Bronchial epithelial cell (primary cell): ENCODE measurements at places on chromosomes 11 and 22. TPM values are rescaled to one million over a fixed set of nuclear protein-coding genes. Genes with fewer than 3 reads are reported as not detected.
A peak's percentile ranks its signal among the peaks of the same experiment; 100 is the strongest.

GRCh38 chr22:49880281-49880680 lies 26.6 kb downstream of the ZBED4 start:
- DNase-seq, result no peak

DNA sequence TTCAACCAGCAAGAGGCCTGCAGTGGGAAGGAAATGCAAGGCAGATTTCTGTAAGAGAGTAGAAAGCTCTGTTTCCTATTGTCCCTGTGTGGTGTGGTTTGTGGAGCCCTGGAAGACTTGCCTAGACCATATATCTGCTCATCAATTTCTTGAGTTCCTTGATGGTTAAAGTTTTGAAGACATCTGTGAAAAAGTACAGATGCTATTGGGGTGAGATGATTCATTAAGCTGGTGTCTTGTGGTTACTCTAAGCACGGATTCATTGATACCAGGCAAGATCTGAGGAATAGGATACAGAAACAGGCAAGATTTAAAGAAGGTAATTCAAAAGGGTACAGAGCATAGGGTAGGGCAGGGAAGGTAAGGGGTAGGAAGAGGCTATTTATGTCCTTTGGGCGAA lies 275.8 kb upstream of the SESN3 start:
- no peak for DNase-seq

DNA sequence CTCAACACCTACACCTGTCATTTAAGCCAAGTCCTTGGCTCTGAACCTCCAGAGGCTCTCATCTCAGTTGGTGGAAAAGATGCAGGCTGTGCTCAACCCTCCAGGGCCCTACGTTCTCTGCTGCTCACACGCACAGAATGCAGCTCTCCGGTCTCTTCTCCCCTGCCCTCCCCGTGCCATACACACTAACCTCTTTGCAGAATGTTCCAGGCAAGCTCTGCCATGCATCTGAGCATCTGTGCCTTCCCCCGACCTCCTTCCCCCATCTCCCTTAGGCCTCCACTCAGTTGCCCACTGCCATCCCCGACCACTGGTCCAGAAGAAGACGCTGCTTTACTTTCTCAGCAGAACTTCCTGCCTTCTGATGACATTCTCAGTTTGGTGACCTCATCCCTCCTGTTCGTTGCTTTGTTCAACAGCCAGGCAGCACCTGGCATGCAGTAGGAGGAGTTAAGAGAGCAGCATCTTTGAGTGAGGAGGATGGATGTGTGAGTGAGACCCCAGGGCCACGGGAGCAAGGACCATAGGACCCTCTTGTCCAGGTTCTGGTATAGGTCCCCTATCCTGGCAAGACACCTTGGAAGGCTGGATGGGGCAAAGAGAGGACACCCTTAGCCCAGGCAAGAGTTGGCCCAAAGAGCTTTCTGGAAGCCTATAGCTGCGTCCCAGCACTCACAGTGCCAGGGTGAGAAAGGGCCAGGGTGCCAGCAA lies 598.0 kb downstream of the BRD1 start:
- no peak for DNase-seq

The DLG2 gene
- total RNA-seq, result 0.26 and 1.0 TPM in 2 replicates

The RASSF10 gene
- total RNA-seq, result 2.1 and 2.4 TPM in 2 replicates

DNA sequence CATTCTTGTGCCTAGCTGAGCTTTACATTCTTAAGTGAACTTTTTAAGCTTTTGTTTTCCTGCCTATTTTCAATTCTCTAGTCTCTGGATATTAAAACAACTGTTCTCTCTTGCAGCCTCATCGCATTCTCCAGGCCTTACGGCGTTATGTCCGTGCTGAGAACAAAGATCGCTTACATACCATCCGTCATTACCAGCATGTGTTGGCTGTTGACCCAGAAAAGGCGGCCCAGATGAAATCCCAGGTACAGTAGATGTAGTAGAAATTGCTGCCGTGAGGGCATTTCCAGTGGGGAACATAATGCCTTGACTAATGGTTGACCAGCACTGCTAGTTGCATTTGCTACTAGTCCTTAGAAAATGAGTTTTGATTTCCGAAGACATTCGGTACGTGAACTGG lies 29.7 kb upstream of the ST14 start:
- DNase-seq, result no peak

The TOB2 gene
- 6.3 and 11.9 TPM in 2 replicates for total RNA-seq

DNA sequence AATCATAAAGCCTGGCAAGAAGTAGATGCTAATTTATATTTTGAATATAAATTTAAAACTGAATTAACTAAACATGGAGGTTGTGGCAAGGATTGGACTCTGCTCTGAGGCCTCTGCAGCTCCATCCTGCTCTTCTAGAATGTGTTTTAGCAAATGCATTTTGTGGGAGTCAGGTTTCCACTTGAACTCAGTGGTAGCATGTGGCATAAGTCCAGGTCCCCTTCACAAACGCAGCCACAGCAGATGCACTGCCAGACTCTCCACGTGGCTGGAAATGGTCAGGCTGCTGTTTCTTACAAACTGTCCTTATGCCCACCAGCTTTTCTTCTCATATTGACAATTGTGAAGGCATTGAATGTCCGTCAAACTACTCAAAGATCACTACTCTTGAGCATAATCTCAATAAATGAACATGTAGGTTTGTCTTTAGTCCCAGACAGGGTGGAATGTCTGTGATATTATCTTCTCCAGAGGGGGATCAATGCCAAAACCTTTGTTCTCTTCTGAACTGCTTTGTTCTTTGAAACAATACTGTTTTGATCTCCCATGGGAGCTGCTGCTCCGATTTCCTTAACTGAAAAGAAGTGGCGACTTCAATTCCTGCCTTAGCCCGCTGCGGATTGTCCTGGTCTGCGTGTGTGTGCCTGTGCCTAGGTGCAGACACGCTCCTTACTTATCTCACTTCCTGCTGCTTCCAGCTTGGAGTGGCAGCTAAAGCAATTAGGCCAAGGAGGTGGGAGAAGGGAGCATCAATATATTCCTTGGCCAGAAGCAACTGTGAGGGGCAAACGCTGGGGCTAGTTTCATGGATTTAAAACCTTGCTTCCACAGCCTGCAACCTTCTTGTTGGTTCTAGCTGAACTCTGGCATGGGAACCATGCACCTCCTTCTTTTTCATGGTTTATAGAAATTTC lies 24.2 kb downstream of the EIF4G2 start:
- peak; percentile 29 for DNase-seq

- no peak for DNase-seq
Measured at GRCh38 chr11:22516111-22516510, 109.5 kb downstream of the FANCF start.

The MS4A14 gene
- total RNA-seq, result not detected in 2 replicates

GRCh38 chr22:44047891-44048301 lies 23.8 kb downstream of the PARVB start:
- no peak for DNase-seq

GRCh38 chr11:14980854-14981253 lies 8.7 kb upstream of the CALCA start:
- peak; percentile 55 for DNase-seq

The NAGA gene
- 18.7 and 26.0 TPM in 2 replicates for total RNA-seq

The C1QTNF5 gene
- 0.90 and 1.3 TPM in 2 replicates for total RNA-seq

DNA sequence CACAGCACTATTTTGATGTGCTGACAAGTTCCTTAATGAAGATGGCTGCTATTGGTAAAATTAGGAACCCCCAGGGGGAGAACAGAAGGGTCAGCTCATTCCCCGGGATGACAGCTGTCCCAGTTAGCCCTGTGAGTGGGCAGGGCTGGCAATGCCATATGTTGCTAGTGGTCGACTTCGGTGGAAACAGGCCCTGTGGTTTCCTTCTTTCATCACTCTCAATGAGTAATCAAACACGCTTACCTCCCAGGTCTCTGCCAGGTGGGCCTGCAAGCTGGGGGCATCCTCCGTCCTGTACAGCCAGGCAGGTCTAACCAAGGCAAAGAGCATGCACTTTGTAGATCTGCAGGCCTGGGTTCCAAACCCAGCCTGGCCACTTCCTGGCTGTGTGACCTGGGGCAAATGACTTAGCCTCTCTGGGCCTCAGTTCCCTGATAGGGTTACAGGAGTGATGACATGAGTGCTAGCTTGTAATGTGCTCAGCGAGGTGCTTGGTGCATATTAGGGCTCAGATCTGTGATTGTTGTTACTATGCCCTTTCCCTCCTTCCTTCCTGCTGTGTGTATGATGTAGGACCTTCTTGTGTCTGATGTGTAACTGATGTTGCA lies 85.2 kb downstream of the TSPAN18 start:
- DNase-seq, result peak; percentile 73

- DNase-seq, result no peak
Measured at GRCh38 chr11:2890466-2891294, 5.1 kb upstream of the CDKN1C start.

GRCh38 chr11:6563667-6564066 lies 39.7 kb downstream of the RRP8 start:
- DNase-seq, result no peak

The MISFA gene
- 0.64 and 0.79 TPM in 2 replicates for total RNA-seq

- peak; percentile 65 for DNase-seq
Measured at GRCh38 chr22:29348956-29349355, 33.5 kb upstream of the RASL10A start.

DNA sequence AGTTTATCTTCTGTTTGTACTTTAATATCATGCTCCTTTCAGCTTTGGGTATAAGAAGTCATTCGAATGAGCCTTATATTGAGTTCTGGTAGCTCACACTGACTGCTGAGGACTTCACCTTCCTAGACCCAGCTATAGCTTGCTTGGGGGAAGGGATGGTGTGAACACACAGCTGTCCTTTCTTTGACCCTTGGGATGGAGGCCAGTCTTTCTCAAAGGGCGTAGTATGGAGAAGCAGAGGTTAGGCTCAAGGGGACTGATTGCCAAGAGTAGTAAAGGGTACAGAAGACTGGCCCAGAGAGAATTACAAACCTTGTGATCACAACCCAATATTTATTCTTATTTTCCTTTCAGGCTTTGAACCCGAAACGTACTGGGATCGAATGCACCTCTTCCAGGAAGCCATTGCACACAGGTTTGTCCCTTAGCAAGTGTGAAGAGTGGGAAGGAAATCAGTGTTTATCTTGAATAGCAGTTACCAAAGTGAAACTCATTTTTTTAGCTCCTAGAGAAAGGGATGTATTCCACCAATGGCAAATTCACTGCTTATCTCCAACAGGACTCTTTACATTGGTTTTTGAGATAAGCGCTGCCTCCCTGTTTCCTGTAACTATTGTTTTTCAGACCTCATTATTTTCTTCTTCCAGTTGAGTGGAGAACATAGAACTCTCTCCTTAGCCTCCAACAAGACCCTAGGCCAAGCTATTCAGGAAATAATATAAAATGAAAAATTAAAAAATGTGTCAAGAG lies 42.8 kb upstream of the YWHAH start:
- no peak for DNase-seq

The GLYATL1 gene
- not detected in 2 replicates for total RNA-seq

The SCGB1D2 gene
- not detected in 2 replicates for total RNA-seq

The EMSY gene
- 5.2 and 6.1 TPM in 2 replicates for total RNA-seq

GRCh38 chr22:42437488-42438292 lies 5.5 kb upstream of the NFAM1 start:
- no peak for DNase-seq

GRCh38 chr22:38453066-38453672 lies 1.8 kb downstream of the KCNJ4 start:
- no peak for DNase-seq

The SLC22A25 gene
- total RNA-seq, result not detected in 2 replicates

DNA sequence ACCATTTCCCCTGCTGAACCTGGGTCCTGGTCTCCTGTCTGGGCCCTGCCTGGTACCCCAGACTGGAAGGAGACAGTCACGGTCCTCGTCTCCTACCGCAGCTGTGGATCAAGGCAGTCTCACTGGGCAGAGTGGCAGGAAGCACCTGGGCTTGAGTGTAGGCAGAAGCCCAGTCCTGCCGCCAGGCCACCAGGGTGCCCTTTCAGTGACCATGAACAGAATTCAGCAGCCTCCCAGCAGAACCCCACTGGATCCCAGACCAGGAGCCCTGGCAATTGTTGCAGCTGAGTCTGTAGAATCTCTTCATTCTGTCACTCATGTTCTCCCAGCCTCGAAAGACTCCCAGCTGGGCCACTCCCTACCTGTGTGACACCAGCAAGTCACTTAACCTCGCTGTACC lies 25.5 kb upstream of the CREB3L1 start:
- no peak for DNase-seq

GRCh38 chr22:37419370-37419968 lies 7.8 kb downstream of the ELFN2 start:
- DNase-seq, result no peak

DNA sequence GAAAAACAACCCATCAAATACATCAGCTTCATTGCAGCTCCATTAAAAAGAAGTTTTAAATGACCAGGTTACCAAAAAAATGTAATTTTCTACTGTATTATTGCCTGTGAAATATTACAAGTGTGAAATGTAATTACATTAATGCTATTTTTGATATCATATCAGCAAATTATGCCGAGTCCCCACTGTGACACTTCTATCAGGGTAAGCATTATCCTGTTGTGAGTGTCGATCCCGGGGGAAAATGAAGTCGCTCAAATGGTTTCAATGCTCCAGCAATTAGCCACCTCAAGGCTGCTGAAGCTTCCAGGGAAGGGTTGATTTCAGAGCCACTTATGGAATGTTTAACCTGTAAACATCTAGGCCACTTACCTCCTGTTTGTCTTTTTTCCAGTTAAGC lies 70.4 kb downstream of the RCN1 start:
- DNase-seq, result no peak
